Activated naive CD8-positive, alpha-beta T cell treated with anti-CD3 and anti-CD28 coated beads for 36 hours (primary cell): ENCODE measurements at places on chromosomes 6 and 20.

GRCh38 chr20:63658749-63659187 is 656 bp downstream of the RTEL1 start:
- peak; percentile 29 for DNase-seq

DNA sequence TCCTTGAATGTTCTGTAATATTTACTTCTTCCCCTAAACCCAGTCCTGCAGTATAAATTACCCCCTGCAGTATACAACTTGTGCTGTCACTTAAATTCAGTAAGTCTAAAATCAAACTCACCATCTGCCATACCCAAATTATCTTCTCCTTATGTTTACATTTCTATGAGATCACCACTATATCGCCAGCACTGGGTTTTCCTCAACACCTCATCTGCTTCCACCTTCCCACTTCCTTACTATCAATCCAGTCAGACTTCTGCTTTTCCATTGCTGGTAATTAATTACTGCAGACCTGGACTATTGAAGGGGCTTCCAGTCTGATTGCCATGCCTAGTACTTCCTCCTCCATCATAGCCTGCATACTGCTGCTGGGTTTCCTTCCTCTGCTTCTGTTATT is 15.2 kb downstream of the EFHC1 start:
- no peak for DNase-seq

- no peak for DNase-seq
These were observed 70.2 kb upstream of the CD93 start for GRCh38 chr20:23156170-23156841.

- no peak for DNase-seq
These were observed 418.7 kb downstream of the CBLN4 start for GRCh38 chr20:55586610-55587009.

DNA sequence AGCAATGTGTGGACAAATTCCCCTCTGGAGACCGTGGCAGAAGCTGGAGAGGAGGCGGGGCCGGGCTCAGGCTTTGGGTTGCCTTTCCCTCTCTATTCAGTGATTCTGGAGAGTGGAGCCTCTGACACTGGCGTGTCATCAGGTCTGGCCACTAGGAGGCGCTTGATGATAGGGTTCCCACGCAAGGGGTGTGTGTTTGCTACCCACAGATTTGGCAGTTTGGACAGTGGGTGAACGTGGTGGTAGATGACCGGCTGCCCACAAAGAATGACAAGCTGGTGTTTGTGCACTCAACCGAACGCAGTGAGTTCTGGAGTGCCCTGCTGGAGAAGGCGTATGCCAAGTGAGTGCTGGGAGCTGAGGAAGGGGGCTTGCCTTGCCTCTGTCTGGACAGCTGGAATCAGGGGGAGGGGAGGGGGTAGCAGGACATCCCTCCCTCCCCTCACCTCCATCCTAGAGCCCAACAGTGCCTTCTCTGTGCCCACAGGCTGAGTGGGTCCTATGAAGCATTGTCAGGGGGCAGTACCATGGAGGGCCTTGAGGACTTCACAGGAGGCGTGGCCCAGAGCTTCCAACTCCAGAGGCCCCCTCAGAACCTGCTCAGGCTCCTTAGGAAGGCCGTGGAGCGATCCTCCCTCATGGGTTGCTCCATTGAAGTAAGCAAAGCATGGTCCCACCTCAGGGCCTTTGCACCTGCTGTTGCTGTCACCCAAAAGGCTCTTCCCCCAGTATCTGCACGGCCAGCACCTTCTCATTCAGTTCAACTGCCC is 14.3 kb downstream of the CAPN11 start:
- peak; percentile 65 for DNase-seq

DNA sequence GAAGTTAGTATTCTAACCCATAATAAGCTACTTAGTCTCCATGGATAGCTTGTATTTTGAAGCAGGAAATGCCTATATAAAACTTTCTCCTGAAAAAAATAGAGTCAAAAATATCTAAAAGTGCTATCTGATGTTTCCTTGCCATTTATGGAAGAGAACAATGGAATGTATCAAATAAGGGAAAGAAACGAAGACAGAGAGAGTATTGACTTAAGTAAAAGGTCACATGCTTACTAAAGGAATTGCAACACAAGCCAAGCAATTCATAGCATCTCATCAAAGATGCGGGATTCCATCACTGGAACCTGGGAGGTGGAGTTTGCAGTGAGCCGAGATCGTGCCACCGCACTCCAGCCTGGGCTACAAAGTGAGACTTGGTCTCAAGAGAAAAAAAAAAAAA is 112.9 kb upstream of the DTNBP1 start:
- no peak for DNase-seq

DNA sequence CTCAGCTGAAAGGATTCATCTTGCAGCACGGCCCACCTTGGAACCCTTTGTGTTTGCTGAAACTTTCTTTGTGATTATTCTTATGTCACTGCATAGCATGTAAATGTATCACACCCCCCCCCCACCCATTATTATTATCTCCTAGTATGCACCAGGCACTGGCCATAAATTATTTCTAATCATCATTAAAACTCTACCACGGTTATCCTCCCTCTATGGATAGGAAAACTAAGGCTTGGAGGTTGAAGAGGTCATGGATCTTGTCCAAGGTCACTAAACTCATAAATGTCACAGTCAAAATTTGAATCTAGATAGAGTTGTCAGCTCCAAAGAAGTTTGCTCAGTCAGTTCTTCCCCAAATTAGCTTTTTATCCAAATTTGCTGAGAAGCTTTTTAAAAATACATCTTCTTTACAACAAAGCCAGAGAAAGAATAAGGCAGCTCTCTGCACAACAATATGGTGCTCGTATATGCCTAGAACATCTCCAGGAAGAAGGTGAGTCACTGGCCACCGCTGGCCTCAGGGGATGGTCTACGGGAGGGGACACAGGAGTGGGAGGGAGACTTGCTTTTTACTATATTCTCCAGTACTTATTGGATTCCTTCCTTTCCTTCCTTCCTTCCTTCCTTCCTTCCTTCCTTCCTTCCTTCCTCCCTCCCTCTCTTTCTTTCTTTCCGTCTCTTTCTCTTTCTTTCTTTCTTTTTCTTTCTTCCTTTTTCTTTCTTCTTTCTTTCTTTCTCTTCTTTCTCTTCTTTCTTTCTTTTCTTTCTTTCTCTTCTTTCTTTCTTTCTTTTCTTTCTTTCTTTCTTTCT is 134.5 kb downstream of the VEGFA start:
- no peak for DNase-seq

DNA sequence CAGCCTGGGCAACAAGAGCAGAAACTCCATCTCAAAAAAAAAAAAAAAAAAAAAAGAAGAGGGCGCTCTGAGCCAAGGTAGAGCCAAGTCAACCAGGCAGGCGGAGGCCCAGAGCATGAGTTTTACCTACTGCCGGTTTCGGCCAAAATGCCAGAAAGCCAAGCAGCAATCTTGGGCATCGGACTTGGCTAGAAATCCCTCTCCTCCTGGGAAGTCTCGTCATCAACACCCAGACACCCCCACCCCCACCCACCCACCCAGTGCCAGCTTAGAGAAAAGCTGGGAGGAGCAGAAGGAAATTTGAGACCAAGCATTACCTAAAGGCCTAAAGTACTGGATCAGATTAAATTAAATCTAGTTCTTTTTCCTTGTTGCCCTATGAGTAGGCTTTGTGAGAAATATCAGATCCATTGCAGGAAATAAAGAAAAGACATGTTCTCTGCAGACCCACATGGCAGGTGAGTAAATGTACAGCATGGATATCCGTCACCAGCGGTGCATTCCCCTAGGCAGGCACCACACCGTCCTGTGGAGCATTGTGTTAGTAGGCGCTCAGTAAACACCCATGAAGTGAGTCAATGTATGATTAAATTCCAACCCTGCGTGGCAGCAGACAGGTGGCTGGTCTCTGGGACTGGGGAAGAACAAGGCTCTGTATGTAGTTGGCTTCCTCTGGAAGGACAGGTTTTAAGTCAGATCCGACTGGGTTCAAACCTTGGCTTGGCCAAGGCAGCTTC is 21.0 kb downstream of the RIPOR3 start:
- DNase-seq, result no peak

- no peak for DNase-seq
These were observed 52.8 kb upstream of the UTRN start for GRCh38 chr6:144232176-144232831.

DNA sequence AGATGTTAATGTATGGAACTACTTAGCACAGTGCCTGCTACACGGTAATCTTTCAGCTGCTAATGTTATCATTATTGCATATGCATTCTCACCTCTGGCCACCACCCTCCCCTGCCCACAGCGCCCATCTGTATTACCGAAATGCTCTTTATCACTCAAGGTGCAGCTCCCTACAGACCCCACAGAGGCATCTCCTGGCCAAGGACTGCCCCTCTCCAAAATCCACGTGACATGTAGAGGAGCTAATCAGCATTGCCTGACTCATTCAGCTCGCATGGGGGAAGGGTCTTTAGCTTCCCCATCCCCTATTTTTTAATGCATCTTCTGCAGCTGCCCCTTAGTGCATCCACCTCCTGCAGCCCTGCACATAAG is 41.8 kb downstream of the SLC22A23 start:
- DNase-seq, result no peak

- no peak for DNase-seq
These were observed 680 bp upstream of the MTCH1 start for GRCh38 chr6:36986704-36987047.

DNA sequence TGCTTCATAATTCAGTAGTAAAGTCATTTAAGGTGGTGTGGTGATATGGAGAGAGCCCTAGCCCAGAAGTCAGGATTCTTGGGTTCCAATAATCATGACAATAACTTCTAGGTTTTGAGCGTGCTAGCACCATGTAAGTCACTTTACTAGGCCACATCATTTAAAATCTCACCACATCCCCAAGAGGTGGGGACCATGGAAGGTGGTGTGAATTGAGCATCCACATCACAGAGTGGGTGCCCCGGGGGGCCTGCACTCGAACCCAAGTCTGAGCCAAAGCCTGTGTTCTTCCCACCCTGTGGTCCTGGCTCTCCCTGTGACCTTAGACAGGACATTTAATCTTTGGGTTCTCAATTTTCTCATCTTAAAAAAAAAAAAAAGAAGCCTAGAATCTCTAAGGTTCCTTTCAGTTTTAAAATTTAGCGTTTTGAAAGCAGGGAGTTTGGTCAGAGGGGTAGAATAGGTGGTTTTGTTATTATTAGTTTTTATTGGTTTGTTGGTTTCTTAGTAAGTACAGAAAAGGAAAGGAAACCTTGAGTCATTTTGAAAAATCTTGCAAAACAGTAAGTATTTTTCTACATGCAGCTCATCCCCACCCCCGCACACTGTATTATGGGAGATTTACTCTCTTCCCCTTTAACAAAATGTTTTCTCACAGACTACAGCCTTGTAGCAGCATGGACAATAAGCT is 26.4 kb downstream of the ARMC2 start:
- peak; percentile 59 for DNase-seq

GRCh38 chr6:143948208-143948607 is 59.9 kb downstream of the PLAGL1 start:
- no peak for DNase-seq

- DNase-seq, result no peak
These were observed at the start of gene PDYN for GRCh38 chr20:1993986-1994385. TSS of gene PDYN (minus strand) at chr20:1994058. CDS start at chr20:1983084, 10,974 bp downstream.

- no peak for DNase-seq
These were observed 79.4 kb upstream of the SCAF8 start for GRCh38 chr6:154653853-154654252.

GRCh38 chr20:47502271-47503239 is 868 bp downstream of the NCOA3 start:
- no peak for DNase-seq

DNA sequence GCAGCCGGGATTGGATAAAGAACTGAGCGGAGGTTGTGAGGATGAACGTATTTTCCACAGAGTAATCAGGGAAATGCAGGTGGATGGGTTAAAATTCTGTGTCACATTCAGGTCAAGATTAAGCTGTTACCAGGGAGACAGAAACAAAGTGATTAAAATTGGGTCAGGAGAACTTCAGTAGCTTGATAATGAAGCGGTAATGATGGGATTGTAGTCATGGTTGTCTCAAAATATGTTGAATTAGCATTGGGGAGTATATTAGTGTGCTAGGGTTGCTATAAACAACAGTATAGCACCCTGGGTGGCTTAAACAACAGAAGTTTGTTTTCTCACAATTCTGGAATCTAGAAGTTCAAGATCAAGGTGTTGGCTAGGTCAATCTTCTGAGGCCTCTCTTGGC is 155.5 kb downstream of the GJA1 start:
- no peak for DNase-seq

- peak; percentile 10 for DNase-seq
These were observed 3.4 kb upstream of the RSPO4 start for GRCh38 chr20:1005452-1006027.

DNA sequence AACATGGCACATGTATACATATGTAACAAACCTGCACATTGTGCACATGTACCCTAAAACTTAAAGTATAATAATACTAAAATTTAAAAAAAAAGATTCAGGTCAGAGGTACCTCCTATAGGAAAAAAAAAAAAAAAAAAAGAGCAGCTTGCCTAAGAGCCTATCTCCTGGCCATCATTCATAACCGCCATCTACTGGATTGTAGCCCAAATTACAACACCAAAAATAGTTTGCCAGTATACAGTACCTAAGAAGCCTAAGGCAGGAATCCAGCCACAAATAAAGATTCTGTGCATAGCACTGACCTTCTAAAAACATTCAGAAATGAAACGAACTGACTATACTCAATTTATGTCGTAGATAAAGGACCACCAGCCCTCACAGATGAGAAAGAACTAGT is 438.4 kb upstream of the ADGRB3 start:
- DNase-seq, result no peak

GRCh38 chr6:11650025-11650696 is 112.6 kb downstream of the TMEM170B start:
- no peak for DNase-seq

- no peak for DNase-seq
These were observed 80.5 kb upstream of the AGPAT4 start for GRCh38 chr6:161354276-161354840.

GRCh38 chr6:18053078-18053477 is 65.6 kb upstream of the KIF13A start:
- no peak for DNase-seq

DNA sequence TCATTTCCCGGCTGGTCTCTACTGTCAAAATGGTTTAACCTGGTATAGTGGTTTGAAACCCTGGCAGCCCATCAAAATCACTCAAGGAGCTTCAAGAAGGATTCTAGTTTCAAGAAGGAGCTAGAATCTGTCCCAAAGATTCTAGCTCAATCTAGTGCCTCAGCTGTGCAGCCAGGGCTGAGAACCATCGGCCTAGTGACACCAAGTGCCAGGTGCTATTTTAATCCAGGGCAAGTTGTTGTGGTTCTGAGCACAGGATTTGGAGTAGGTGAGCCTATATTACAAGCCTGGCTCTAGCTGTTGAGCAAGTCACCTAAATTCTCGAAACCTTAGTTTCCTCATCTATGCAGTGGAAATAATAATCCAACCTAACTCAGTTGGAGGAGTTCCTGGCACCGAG is 3.7 kb downstream of the MOCS1 start:
- no peak for DNase-seq

- no peak for DNase-seq
These were observed 97.0 kb downstream of the RAMACL start for GRCh38 chr6:166489301-166490155.

GRCh38 chr6:291204-291696 is 1.0 kb upstream of the DUSP22 start:
- DNase-seq, result no peak

DNA sequence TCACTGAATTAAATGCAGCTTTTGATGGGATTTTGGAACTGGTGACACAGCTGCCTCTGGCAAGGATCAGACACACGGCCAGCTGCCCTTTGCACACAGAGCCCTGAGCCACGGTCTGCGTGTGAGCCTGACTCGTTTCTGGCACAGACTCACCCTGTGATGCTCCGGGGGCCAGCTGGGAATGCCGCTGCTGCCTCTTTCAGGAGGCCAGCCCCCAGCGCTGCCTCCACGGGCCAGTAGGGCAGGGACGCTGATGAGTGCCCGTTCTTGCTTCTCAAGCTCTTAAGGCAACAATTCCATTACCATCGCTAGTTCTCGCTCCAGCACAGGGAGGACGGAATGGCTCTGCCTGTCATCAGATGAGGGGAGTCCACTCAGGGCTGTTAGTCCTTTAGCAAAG is 61.6 kb downstream of the IRF4 start:
- DNase-seq, result no peak
